A549 treated with Hydrocortisone at 1 μM for 4 hours (cell line): ENCODE measurements at places on chromosomes 2 and 18. TPM values are rescaled to one million over a fixed set of nuclear protein-coding genes. Genes with fewer than 3 reads are reported as not detected.

The GRP gene
- not detected in 5 replicates for total RNA-seq

The KRTCAP3 gene
- 0.45 to 1.2 TPM (median 0.62 TPM) in 5 replicates for total RNA-seq

The ABCG8 gene
- 0.01 TPM in 1 of 5 replicates, not detected in the others for total RNA-seq

The DSG3 gene
- 0.01 to 0.02 TPM (median 0.02 TPM) in 3 of 5 replicates, not detected in the others for total RNA-seq

The EFEMP1 gene
- 29.6 to 56.4 TPM (median 41.3 TPM) in 5 replicates for total RNA-seq

The UGT1A8 gene
- total RNA-seq, result 0.05 to 0.06 TPM in 2 of 5 replicates, not detected in the others

The HOXD10 gene
- 4.2 to 5.9 TPM (median 5.8 TPM) in 5 replicates for total RNA-seq

The REV1 gene
- total RNA-seq, result 9.3 to 12.8 TPM (median 11.9 TPM) in 5 replicates

The COPS7B gene
- 36.8 to 41.3 TPM (median 40.3 TPM) in 5 replicates for total RNA-seq

The POTEC gene
- total RNA-seq, result not detected in 5 replicates

The HOXD8 gene
- total RNA-seq, result 4.7 to 6.0 TPM (median 5.3 TPM) in 5 replicates

The ZBTB7C gene
- total RNA-seq, result 0.18 to 0.36 TPM (median 0.26 TPM) in 5 replicates

The LDAH gene
- total RNA-seq, result 15.7 to 26.2 TPM (median 19.8 TPM) in 5 replicates
